ENCODE measurements at places on chromosomes 11 and 22. TPM values are rescaled to one million over a fixed set of nuclear protein-coding genes. Genes with fewer than 3 reads are reported as not detected.

DNA sequence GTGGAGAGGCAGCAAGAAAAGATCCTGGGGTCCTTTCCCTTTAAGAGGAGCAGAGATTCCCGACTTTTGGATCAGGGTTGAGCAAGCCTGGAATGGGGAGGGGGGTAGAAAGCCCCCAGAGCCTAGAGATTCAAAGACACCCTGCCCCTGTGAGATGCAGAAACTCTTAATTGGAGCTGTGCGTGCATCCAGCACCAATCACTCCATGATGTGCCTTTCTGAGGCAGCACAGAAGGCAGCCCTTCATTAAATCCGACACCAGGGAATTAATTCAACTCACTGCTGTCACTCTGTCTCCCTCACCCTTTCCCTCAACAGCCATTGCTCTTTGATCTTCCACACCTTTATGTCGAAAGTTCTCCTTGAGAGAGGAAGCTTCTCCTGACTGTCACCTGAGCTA lies 43.0 kb downstream of the DSCAML1 start:
- peaks cover 3% of the 10 kb centered on the region for H3K4me1 ChIP-seq
- no peak overlapping the region for H3K4me3 ChIP-seq
- no peak overlapping the region for H3K27ac ChIP-seq
- H3K36me3 ChIP-seq: no peaks in the 10 kb centered on the region

- H3K27me3 ChIP-seq: no peaks in the 10 kb centered on the region
- no peaks in the 10 kb centered on the region for H3K36me3 ChIP-seq
- H3K4me1 ChIP-seq: peaks cover under 1% of the 10 kb centered on the region
Observed at GRCh38 chr22:23670378-23671295, 20.2 kb upstream of the RGL4 start.

GRCh38 chr22:37330200-37331033 lies 48.1 kb downstream of the CYTH4 start:
- H3K36me3 ChIP-seq: no peaks in the 10 kb centered on the region
- peaks cover 95% of the 10 kb centered on the region for H3K27me3 ChIP-seq
- H3K4me3 ChIP-seq: no peak overlapping the region
- peaks cover 8% of the 10 kb centered on the region for H3K4me1 ChIP-seq
- DNase-seq: no peak
- no peak overlapping the region for H3K27ac ChIP-seq

DNA sequence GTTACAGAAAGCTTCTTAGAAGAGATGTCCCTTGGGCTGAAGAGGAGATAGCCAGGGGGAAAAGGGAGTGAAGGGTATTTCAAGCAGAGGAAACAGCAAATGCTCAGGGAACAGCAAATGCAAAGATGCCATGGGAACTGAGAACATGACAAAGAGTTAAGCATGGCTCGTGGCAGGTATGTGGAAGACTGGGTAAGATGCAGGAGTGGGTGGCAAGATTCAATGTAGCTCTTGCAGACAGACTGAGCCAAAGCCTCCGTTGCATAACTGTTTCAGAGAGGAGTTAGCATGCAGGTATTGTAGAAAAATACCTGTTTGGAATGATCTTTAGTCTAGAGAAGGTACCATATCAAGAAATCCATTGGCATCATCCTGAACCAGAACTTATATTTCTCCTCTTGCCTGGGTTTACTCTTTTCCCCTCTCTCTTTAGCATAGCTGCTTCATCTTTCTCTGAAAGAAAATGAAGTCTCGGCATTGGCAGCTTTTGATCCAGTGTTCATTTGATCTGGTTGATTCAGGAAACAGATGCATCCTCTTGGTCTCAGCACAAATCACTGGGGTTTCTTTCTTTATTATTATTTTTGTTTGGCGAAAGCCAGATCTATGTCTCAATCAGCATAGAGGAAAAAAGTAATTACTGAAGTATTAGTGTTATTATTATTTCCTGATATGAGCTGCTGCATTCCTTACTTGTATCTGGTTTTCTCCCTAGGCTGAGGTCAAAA lies 41.7 kb upstream of the NUP160 start:
- H3K27ac ChIP-seq: no peak overlapping the region
- H3K27me3 ChIP-seq: no peaks in the 10 kb centered on the region
- no peaks in the 10 kb centered on the region for H3K36me3 ChIP-seq
- H3K4me1 ChIP-seq: peaks cover 4% of the 10 kb centered on the region
- no peak overlapping the region for H3K4me3 ChIP-seq

DNA sequence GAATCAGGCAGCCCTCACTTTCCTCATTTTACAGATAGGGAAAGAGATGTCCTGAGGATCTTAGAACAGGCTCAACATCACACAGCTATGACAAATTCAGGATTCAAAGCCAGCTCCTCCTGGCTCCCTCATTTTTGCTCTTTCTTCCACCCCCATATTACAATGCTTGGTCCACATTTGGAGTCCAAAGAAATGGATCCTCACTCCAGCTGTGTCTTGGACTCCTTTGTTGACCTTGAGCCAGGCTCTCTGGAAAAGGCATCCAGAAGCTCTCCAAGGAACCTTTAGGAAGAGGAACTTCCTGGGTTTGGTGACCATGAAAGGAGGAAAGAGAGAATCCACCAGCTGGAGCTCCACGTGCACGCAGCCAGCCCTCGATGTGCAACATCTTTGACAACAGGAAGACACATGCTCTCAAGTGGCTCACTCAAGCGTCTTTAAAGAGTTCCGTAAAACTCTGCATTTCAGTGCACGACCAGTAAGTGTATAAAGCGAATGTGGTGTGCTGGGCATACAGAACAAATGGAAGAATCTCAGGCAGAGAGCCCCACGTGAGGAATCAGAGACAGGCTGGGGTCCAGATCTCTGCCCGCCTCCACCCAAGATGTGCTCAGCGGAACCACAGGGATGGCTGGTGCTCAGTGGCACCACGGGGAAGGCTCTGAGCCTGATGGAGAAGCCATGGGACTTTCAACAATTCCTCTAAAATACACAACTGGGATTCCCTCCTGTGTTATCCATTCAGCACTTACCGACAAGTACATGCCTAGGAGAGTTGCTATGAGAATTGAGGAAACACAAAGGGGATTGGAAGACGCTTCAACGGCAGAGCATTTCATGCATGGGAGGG lies 48.4 kb downstream of the ISX start:
- H3K27ac ChIP-seq: no peak overlapping the region
- H3K36me3 ChIP-seq: no peaks in the 10 kb centered on the region
- DNase-seq: peak; percentile 80
- H3K4me1 ChIP-seq: no peaks in the 10 kb centered on the region
- no peak overlapping the region for H3K4me3 ChIP-seq

DNA sequence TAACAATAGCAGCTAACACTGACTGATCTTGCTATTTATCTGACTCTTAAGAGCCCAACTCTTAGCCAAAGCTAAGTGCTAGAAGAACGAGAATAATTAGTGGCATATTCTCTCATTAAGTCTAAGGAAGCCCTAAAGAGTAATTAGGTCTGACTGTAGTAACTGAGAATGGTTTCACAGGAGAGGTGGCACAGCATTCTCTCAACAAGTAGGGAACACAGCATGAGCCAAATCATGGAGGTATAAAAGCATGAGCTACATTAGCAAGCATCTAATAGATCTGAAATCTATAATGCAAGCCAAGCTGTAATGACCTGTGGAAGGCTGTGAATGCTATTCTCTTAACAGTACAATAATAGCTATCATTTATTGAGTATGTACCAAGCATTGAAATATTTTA lies 230.6 kb downstream of the TTC28 start:
- DNase-seq: no peak
- H3K4me3 ChIP-seq: no peak overlapping the region
- H3K27me3 ChIP-seq: no peaks in the 10 kb centered on the region

The KREMEN1 gene
- total RNA-seq: 44.9 TPM

The TMEM86A gene
- total RNA-seq: 2.6 TPM

Data from muscle of leg (tissue), 16 donors.